ENCODE measurements at places on chromosomes 4 and X.

- DNase-seq, result no peak
Observed at GRCh38 chr4:156972379-156973015, 898 bp upstream of the PDGFC start.

DNA sequence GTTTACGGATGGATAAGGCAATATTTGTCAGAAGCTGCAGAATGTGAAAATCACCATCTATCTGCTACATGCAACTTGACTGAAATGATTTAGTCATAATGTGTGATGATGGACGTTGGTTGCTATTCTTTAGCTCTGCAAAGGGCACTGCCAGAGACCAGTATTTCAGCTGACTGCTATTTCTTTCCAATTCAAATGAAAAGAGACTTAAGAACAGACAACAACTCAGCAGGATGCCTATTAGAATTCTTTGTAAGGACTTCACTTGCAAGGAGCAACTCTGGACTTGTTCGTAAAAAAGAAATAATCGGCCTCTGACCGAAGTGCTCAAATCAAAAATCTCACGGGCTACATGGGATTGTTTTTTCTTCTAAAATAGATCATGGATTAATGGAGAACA is 262.7 kb downstream of the DHX15 start:
- no peak for DNase-seq

GRCh38 chr4:116599859-116600258 is 485.5 kb downstream of the TRAM1L1 start:
- no peak for DNase-seq

- no peak for DNase-seq
Observed at GRCh38 chr4:153788051-153788412, 851 bp downstream of the SFRP2 start.

- no peak for DNase-seq
Observed at GRCh38 chr4:88246600-88246999, 37.8 kb downstream of the PPM1K start.

- DNase-seq, result no peak
Observed at GRCh38 chrX:129634541-129634940, 20.2 kb downstream of the APLN start.

All from AG04449 (cell line).